ENCODE measurements at places on chromosomes 7 and 10. TPM values are rescaled to one million over a fixed set of nuclear protein-coding genes. Genes with fewer than 3 reads are reported as not detected.

Gene EPDR1
- total RNA-seq, result 0.90 TPM

- no peak overlapping the region for H3K27ac ChIP-seq
- H3K27me3 ChIP-seq, result no peaks in the 10 kb centered on the region
- H3K4me3 ChIP-seq, result no peak overlapping the region
- no peaks in the 10 kb centered on the region for H3K36me3 ChIP-seq
- H3K4me1 ChIP-seq, result peaks cover 13% of the 10 kb centered on the region
These were observed 72.7 kb downstream of the ELFN1 start for GRCh38 chr7:1742555-1743303.

DNA sequence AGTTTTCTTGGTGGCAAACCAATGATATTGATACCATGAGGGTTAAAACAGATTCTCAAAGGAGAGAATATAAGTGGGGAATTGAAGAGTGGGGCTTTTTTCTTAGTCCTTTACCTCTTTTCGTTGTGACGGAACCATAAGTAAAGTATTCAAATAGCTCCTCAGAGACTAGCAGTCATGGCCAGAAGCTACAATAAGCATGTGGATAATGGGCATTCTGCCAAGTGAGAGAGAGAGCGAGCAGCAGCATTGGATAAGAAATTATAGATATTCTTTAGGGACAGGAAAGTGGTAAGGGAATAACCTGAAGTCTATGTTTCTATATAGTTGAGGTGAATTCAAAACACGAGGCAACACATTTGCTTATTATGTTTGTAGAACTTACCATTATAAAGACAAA is 235.1 kb downstream of the SEMA3E start:
- H3K4me3 ChIP-seq, result no peak overlapping the region
- no peaks in the 10 kb centered on the region for H3K27me3 ChIP-seq
- peaks cover 13% of the 10 kb centered on the region for H3K4me1 ChIP-seq
- no peak for DNase-seq
- no peak overlapping the region for H3K27ac ChIP-seq
- H3K36me3 ChIP-seq, result no peaks in the 10 kb centered on the region

DNA sequence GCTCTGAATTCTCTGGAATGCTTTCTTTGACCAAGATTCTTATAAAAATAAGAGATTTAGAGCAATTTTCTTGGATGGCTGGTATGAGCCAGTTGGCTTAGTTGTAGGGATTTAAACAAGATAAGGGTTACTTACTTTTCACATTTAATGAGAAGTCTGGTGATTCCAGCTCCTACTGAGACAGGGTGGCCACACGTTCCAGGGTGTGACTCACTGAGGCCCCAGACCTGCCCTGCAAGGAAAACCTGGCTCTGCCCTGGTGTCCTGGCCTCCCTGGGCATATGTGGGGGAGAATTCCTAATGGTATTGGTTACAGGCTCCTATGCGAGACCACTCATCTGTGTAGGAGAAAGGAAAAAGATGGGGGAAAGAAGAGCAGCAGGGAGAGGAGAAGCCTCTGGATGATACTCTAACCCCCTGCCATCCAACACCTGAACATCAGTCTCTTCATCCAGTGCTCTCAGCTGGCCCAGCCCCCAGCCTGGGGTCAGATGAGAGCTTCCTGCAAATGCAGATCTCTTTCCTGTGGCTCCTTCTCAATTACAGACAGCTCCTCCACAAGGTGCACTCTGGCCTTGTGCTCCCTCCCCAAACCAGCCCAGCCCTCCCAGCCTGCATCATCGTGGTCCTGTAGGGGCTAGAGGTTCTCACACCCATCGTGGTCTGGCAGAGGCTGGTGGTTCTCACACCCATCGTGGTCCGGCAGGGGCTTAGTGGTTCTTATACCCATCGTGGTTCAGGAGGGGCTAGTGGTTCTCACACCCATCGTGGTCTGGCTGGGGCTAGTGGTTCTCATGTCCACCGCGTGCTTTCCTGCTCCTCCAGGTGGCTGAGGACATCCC is 139.9 kb downstream of the EGFR start:
- peaks cover 15% of the 10 kb centered on the region for H3K4me1 ChIP-seq
- DNase-seq, result no peak
- H3K27ac ChIP-seq, result no peak overlapping the region
- no peaks in the 10 kb centered on the region for H3K27me3 ChIP-seq

- H3K4me1 ChIP-seq, result peaks cover 7% of the 10 kb centered on the region
- peaks cover 7% of the 10 kb centered on the region for H3K36me3 ChIP-seq
- H3K27ac ChIP-seq, result no peak overlapping the region
- H3K27me3 ChIP-seq, result peaks cover 17% of the 10 kb centered on the region
- DNase-seq, result no peak
These were observed 5.0 kb upstream of the AHR start for GRCh38 chr7:17293481-17293880.

DNA sequence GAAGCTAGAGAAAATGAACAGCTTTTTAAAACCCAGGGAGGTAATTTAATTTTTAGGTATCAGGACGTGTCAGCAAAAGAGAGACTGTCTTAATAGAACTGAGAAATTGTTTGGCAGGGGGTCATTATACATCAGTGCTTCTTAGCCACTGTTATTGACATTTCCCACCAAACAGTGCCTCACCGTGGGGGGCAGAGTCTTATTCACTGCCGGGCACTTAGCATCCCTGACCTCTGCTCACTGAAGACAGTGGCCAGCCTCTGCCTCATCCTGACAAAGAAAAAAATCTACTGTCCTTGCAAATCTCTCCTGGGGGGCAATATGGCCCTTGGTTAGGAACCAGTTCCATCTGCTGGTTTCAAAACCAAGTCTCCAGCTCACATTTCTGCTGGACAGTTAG is 14.2 kb upstream of the MKI67 start:
- no peaks in the 10 kb centered on the region for H3K4me1 ChIP-seq
- no peak for DNase-seq
- no peak overlapping the region for H3K4me3 ChIP-seq
- H3K27ac ChIP-seq, result no peak overlapping the region
- H3K36me3 ChIP-seq, result no peaks in the 10 kb centered on the region

Measured in type B pancreatic cell (in vitro differentiated cells).